WTC11 (cell line): ENCODE measurements at places on chromosomes 11 and 22. TPM values are rescaled to one million over a fixed set of nuclear protein-coding genes. Genes with fewer than 3 reads are reported as not detected.

Gene MMP3
- not detected in 3 replicates for total RNA-seq

GRCh38 chr11:117997823-117998579 lies 11.8 kb downstream of the IL10RA start:
- no peak for DNase-seq

Gene TIMM10B
- 35.8 to 42.6 TPM (median 36.1 TPM) in 3 replicates for total RNA-seq

Gene DDX6
- 151 to 167 TPM (median 166 TPM) in 3 replicates for total RNA-seq

DNA sequence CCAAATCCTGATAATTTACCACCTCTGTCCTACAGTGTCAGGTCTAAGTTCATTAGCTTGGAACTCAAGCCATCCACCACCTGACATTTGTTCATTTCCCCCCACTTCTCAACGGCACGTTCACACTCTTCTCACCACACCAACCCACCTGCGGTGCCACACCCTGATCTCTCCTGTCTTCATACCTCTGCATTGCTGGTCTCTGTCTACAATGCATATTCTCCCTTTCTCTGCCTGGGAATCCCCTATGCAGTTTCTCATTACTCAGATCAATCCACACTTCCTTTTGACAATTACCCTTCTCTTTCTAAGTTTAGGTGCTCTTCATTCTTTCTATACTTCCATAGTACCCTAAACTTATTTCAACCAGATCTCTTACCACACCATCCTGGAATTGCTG lies 20.4 kb upstream of the EMSY start:
- DNase-seq, result no peak

DNA sequence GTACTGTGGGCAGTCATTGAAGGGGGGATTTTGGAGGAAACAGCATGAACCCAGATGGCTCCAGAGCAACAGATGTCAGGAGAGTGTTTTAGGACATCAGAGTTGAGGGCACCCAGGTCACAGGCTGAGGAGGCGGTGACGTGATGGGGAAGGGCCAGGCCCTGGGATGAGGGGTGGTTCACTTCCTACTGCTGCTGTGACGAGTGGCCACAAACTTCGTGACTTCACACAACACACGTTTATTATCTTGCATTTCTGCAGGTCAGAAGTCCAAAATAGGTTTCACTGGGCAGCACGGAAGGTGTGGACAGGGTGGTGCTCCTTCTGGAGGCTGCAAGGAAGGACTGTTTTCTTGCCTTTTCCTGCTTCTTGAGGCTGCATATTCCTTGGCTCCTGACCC lies 77.7 kb upstream of the RAB1B start:
- no peak for DNase-seq

DNA sequence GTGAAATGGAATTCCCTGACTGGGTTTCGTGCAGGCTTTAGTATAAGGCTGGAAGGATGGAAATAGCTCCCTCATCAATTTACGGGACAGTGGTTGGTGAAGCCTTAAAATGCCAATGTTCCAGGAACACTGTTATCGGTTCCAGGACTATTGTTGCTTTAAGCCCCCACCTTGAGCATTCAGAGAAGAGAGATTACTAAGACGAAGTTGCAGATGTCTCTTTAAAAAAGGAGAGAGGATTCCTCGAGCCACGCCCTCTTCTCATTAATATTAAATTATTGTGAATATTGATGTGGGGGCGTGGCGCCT lies 195 bp upstream of the CREB3L1 start:
- DNase-seq, result no peak

DNA sequence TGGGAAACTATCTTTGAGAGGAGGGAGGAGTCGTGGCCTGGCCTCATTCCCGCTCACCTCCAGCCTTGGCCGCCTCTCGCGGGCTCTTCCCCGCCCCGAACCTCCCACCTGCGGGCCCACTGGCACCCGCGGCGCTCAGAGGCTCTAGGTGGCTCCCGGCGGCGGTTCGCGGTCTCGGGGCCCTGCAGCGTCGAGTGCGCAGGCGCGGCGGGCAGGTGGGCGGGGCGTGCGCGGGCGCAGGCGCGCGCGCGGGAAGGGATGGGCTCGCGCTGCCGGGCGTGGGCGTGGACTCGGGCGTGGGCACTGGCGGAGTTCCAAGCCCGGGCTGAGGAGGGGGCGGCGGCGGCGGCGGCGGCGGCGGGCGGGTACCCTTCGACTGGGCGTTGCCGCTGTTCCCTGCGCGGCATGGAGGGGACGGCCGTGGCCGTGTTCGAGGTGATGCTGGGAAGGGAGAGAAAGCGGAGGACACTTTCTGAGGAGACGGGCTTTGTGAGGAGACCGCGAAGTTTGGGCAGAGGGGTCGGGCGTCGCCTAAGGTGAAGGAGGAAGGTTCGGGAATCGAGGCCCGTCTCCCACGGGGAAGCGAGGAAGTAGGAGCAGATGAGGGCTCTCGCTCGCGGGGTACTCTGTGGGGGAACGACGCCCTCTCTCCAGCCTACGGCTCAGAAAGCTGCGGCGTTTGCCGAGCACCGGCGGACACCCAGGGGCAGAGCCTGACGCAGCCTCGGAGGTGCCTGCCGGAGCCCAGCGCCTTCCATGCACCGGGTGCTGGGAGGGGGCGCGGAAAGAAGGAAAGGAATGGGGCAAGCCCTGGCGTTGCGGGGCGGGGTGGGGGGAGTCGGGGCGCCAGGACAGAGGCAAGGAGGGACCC lies 15.7 kb upstream of the SPTBN2 start:
- peak; percentile 71 for DNase-seq

- no peak for DNase-seq
These were observed 27.1 kb upstream of the NUP50 start for GRCh38 chr22:45136594-45136993.

GRCh38 chr22:44525941-44526778 lies 28.1 kb upstream of the RTL6 start:
- DNase-seq, result no peak

Gene MIAT
- total RNA-seq, result 50.7 to 61.6 TPM (median 58.2 TPM) in 3 replicates

GRCh38 chr22:19478901-19479354 lies at the start of gene UFD1:
Gene UFD1, minus strand, starts transcription at chr22:19479193. Its CDS starts 108 bp downstream, at chr22:19479085.
- DNase-seq, result peak; percentile 85

GRCh38 chr11:119476666-119477331 lies 53.8 kb upstream of the THY1 start:
- DNase-seq, result no peak

DNA sequence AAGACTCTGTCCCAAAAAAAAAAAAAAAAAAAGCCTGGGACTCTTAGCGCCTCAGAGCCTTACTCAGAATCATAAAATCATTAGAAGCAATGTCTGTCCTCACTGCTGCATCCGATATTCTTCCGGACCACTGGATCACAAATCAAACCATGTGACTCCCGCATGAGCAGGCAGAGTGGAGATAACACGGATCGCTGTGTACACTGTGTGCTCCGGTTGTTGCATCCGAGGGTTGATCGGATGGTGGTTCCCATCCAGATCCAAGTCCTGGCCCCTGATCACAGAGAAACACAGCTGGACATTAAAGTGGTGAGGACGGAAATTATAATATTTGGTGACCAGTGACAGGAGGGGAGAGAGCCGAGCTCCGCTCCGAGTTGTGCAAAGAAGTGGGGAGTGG lies 9.7 kb upstream of the TXNRD2 start:
- no peak for DNase-seq

Gene CBX7
- 10.6 to 11.1 TPM (median 10.6 TPM) in 3 replicates for total RNA-seq

Gene KCNJ11
- total RNA-seq, result 8.2 to 10.0 TPM (median 8.7 TPM) in 3 replicates

Gene NRXN2
- 8.0 to 10.4 TPM (median 8.6 TPM) in 3 replicates for total RNA-seq

Gene AASDHPPT
- 37.0 to 39.9 TPM (median 38.7 TPM) in 3 replicates for total RNA-seq

Gene PGA5
- 0.16 to 0.35 TPM (median 0.30 TPM) in 3 replicates for total RNA-seq

- DNase-seq, result no peak
These were observed 274.8 kb downstream of the SOX6 start for GRCh38 chr11:16081382-16082094.

Gene POTEH
- total RNA-seq, result not detected in 3 replicates

- no peak for DNase-seq
These were observed 6.2 kb upstream of the LDLRAD3 start for GRCh38 chr11:35937700-35938099.

DNA sequence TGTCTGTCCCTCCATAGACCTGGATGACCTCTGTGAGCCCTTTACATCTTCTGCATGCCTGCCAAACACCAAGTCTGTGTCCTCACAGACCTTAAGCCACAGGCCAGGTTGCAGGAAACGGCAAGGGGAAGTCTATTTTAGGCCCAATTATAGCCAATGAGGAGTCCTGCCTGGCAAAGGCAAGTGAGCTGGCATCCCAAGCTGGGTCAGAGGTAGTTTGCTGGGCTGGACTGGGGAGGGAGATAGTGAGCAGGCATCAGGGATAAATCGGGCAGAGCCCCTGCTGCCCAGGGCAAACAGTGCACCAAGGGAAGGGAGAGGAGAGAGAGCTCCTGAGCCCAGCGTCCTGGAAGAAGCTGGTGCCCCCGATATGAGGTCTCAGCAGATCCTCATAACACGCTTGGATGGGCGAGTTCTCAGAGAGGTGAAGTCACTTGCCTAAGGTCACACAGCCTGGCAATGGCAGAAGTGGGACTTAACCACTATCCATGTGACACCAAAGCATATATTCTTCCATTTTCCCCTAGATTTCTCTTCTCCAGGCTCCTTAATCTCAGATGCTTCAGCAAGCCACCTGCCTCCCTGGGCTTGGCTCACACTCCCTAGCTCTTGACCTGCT lies 3.7 kb upstream of the RELT start:
- peak; percentile 52 for DNase-seq

DNA sequence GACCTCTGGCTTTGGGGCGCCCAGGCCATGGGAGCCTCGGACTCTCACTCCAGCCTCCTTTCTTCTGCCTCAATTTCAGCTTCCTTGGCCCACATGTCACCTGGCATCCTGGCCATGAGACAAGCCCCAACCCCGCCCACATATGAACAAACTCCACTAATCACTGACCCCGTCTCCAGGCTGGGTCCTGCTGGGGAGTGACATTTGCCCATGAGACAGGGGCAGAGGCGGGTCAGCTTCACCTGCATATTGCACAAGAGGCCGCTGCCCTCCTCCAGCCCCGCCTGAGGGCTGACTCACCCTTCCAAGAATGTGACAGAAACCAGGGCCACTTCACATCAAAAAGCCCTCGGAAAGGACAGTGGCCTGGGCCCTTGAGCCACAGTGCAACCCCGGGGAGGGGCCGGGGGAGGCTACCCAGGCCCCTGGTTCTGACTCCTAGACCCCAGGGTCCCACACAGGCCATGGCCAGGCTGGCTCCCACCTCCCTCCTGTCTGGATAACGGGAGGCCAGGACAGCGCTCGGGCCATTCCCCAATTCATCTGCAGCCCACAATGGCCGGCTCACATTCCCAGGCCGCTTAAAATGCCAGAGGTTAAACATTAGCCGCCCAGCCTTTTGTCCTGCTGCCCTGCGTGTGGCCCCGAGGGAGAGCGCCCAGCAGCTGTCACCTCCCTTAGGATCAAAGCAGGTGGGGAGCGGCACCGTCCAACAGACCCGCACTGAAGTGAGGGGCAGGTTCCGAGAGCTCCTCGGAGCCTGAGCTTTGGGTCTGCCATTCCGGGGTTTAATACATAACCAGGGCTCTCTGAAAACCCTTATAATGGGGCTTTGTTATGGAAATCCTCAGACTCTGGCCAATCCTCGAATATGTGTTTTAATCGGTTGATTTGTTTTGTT lies 42.3 kb downstream of the TRMU start:
- peak; percentile 56 for DNase-seq

DNA sequence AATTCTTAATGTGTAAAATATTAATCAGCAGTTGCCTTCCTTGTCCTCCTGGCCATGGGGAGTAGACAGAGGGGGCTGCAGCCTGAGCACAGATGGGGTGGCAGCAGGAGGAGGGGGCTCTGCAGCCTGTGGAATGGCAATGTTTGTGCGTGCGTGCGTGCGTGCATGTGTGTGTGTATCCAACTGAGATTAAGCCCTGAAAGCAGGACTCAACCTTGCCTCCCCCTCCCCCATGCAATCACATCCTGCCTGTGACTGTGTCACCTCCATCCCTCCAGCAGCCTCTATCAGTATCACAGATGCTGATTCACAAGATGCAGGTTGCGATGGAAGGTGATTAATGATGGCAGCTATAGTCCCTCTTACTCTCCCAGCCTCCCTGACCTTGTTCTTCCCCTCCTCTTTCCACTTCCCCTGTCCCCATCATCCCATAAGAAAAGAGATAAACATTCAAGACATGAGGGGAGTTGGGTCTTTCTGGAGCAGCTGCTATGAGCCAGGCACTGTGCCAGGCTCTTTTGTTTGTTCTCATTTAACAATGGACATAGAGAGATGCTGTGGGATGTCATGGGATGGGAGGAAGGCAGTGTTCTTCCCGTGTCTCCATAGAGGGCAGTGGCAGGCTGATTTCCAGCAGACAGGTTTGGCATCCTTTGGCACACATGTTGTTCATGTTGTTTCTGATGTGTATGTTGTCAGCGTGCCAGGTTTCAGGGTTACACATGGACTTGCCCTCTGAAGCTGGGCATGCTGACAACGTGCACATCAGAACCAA lies 43.8 kb upstream of the NECTIN1 start:
- DNase-seq, result no peak

Gene SYCE3
- total RNA-seq, result 0.46 to 0.89 TPM (median 0.85 TPM) in 3 replicates

DNA sequence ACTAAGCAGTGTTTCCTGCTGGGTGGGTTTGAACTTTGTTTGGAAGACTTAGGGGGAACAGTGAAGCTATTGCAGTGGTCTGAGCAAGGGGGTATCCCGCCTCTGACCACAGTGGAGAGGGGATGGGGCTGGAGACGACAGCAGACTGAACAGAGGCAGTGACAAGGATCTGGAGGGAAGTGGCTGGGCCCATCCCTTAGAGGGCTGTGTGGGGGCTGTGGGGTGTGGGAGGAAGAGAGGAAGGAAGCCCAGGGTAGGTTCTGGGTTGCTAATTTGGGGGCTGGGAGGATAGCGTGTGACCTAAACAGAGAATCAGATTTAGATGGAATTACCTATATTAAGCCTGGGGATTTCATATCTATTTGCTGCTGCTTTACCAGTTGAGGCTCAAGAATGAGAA lies 70.7 kb downstream of the BMAL1 start:
- no peak for DNase-seq

- DNase-seq, result no peak
These were observed 25.7 kb downstream of the OPCML start for GRCh38 chr11:133506551-133507094.

GRCh38 chr22:48594757-48595510 lies 1232.7 kb downstream of the BRD1 start:
- no peak for DNase-seq
